ENCODE measurements at places on chromosomes 12 and 14. TPM values are rescaled to one million over a fixed set of nuclear protein-coding genes. Genes with fewer than 3 reads are reported as not detected.

Gene JAG2
- 22.8 TPM for total RNA-seq

Gene ENDOU
- total RNA-seq = 1.4 TPM

Gene CMKLR1
- total RNA-seq = 4.0 TPM

Gene DBX2
- total RNA-seq = 0.22 TPM

Gene FOXG1
- total RNA-seq = 1.2 TPM
